ENCODE measurements at places on chromosomes 1 and 21.

- no peak for DNase-seq
Observed at GRCh38 chr1:230155021-230155420, 88.0 kb downstream of the GALNT2 start.

GRCh38 chr21:44556879-44557278 lies 1.7 kb downstream of the KRTAP10-3 start:
- DNase-seq = no peak

- DNase-seq = peak; percentile 85
Observed at GRCh38 chr1:85580872-85581801, 576 bp downstream of the CCN1 start.

- no peak for DNase-seq
Observed at GRCh38 chr1:90729504-90730242, 12.6 kb upstream of the BARHL2 start.

GRCh38 chr1:55150880-55151588 lies 64.1 kb downstream of the USP24 start:
- no peak for DNase-seq

DNA sequence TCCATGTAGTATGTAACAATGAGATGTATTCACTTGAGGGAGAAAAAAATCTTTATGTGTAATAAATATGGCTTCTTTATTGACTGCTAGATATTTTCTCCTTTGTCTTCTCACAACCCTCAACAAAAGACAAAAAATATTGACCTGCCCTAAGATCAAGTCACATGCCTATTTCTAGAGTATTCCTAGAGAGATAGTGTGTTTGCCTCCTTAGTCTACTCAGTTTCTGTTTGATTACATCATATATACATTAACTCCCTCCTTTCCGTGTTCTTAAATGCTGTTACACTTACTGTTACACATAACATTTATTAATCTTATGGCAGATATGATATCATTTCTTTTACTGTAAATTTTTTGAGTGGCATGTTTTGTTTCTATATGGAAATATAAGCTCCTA lies 281.6 kb upstream of the RGS18 start:
- DNase-seq = no peak

DNA sequence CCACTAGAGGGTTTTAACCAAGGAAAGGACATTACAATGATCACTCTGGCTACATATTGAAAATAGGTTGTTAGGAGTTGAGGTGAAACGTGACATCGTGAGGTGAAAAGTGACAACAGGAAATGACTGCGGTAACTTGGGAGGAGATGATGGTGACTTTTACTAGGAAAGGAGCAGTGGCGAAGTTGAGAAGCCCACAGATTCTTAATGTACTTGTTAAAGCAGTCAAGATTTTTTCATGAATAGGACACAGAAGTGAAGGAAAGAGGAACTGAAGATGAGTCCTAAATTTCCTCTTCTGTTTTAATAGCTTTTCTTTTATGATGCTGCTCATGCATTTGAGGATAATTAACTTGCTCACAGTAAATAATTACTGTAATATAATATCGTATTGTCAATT lies 59.5 kb downstream of the OMA1 start:
- DNase-seq = no peak

DNA sequence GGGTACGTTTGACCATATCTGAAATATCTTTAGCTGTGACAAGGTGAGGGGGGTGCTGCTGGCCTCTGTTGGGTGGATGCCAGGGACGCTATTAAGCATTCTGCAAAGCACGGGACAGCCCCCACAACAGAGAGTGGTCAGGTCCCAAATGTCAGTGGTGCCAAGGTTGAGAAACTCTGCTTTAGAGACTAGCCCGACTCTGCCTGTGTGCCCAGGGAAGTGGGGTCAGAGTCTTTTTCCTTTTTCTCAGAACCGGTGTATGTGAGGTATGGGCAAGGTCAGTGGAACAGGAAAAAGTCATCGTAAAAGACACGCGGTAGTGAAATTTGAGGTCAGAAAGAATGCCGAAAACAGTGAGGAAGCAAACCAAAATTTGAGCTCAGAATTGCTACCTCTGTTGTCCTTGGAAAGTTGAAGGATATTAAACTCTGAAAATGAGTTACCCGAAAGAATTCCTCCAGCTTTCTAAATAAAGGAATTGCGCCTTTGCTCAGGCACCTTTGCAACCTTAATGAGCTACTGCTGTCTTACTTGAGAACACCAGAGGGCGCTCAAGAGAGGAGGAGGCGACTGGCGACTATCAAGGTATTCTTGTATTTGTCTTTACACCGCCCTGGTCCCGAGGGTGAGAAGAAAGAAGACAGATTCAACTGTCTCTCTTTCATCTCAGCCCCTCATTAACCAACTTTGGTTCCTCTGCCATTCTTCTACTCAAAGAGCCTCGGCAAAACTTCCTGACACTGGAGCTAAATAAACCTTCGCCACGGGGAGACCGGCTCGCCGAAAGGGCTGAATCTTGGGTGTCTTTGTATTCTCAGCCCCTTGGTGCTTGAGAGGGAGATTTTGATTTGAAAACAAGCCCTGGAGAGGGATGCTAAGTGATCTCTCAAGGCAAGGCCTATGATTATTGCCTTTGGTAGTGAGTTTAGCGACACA lies 85.4 kb upstream of the OLIG2 start:
- no peak for DNase-seq

DNA sequence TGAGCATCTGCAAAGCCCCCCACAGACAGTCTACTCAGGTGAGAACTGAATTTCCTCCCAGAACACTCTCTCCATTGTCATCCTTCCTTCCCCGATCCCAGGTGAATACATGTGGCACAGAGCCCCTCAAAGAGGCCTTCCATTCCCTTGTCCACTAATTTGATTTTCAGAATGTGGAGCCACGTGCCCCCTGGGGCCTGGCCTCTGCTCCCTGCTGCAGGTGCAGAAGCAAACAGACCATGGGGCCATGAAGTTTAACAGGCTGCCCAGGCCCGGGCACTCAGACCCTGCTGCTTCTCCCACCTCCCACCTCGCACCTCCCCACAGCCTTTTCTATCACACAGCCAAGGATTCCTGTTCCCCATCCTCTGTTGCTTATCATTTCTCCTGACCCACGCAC lies 243.8 kb upstream of the RAB4A start:
- no peak for DNase-seq

All from spleen (tissue), 13 donors.